ENCODE measurements at places on chromosomes 11 and 22.

GRCh38 chr11:30270671-30271070 is 39.9 kb downstream of the FSHB start:
- no peak for DNase-seq

- no peak for DNase-seq
Measured at GRCh38 chr11:118214210-118214914, 10.4 kb downstream of the JAML start.

DNA sequence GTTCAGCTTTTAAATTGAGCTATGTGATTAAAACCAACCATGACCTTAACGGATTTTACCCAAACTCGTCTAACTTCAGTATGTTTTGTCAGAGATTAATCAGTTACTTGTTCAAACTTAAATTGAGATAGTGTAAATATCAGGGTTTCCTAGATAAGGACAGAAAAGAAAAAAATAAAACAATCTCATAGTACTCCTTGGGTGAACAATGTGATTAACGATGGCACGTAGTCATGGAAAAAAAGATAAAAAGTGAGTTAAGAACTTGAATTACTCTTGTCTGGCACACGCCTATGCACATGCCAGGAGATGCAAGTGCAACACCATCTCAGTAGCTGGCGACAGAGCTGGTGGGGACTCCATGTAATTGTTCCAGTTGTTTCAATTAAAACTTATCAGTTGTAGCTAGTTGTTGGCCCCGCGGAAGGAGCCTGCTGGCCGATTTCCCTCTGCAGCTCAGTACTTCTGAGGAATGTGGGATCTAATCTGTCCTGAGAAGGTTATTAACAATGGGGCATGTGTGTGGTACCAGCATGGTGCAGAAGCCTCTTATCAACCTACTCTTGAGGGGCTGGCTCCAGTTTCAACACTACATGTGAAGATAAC is 3.0 kb downstream of the RASSF10 start:
- DNase-seq: no peak

DNA sequence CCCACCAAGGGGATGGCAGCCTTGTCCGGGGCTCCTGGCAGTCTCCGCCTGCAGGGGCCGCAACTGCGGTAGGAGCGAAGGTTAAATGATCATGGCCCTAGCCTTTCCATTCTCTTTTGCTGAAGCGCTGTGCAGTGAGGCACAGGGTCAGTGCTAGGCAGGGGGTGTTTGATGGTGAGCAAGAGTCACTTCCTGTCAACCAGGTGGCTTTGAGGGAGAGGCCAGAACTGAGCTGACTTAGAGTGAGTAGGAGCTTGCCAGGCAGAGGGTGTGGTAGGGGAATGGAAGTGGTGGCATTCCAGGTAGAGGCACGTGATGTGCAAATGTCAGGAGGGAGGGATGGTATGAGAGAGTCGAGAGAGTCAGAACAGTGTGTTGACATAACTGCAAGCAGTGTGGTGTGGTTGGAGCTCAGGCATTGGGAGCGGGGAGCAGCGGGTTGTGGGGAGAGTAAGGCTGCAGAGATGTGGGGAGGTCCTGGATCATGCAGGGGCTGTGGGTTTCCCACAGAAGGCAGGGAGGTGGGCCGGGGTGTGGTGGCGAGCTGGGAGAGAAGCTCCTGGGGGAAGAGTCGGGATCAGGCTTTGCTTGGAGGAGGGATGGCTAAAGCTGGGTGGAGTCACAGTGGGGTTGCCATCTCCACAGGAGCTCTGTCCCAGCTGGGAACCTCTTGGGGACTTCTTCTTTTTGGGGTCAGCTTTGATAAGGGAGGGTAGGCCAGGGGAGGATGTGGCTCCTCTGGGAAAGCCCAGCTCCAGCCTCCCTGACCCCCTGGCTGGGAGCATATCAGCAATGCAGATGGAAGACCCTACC is 33.3 kb downstream of the AMPD3 start:
- DNase-seq: no peak

- peak; percentile 23 for DNase-seq
Measured at GRCh38 chr11:118200901-118201680, 23.7 kb downstream of the JAML start.

DNA sequence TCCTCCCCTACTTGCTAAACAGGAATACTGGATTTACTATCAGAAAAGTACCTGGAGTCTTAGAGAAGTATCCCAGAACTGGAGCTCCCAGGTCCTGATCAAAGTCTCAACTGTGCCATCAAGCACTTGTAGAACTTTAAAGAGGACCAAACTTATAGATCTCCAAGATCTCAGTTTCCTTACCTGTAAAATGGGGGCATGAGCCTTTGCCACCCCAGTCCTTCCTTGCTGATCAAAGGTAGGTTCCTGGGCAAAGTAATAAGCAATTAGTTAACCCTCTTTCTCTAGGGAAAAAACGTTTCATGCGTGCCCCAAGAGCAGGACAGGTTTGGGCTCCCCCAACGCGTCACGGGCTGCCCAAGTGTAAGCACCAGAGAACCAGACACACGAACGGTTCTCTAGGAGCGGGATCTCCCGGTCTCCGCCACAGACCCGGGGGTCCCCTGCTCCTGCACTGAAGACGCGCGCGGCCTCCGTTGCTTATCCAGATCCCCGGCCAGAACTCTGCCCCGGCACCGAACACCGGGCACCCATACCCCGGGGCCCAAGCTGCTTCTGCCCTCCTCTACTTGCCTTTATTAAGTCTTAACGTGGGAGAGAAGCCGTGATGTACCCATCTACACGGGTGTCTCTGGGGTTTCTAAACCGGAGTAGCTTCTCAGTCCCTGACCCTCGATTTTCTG is 505 bp downstream of the ZNF214 start:
- no peak for DNase-seq

- DNase-seq: peak; percentile 47
Measured at GRCh38 chr11:114183044-114183511, 113.1 kb upstream of the NNMT start.

GRCh38 chr22:33035272-33035863 is 22.8 kb downstream of the SYN3 start:
- no peak for DNase-seq

DNA sequence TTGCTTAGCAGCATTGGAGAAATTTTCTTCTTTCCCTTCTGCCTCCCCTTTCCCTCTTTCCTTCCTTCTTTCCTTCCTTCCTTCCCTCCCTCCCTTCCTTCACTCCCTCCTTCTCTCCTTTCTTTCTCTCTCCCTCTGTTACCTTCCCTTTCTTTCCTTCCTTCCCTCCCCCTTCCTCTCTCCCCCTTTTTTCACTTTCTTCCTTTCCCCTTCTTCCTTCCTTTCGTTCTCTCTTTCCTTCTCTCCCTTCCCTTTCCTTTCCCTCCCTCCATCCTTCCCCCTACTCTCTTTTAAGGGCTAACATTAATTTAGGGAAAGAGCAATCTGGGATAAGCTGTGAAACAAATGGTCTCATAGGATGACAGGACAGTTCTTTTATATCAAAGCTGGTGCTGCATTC is 34.1 kb downstream of the SLC5A1 start:
- no peak for DNase-seq

DNA sequence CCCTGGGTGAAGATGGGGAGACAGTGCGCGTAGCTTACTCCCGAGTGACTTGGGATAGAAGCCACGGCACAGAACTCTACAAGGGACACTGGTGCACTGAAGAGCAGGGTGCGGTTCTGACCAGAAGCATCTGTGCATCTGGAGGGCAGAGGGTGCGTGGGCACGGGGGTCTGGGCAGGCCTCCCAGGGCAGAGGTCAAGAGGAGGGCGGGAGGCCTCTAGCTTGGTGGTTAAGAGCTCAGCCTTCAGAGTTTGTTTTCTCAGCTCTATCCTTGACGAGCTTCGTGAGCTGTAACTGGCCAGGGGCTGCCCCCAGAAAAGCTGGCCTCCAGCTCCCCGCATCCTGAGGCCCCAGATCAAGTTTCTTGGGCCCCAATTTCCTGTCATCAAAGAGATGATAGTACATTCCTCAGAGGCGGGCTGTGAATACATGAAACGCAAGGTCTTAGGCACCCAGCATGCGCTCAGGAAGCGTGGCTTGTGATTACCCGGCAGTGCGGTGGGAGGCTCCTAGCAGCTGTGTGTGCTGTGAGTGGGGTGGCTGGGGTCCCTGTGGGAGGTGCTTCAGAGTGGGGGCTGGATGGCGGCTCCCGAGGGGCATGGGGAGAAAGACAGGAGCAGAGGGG is 6.0 kb upstream of the BID start:
- no peak for DNase-seq

DNA sequence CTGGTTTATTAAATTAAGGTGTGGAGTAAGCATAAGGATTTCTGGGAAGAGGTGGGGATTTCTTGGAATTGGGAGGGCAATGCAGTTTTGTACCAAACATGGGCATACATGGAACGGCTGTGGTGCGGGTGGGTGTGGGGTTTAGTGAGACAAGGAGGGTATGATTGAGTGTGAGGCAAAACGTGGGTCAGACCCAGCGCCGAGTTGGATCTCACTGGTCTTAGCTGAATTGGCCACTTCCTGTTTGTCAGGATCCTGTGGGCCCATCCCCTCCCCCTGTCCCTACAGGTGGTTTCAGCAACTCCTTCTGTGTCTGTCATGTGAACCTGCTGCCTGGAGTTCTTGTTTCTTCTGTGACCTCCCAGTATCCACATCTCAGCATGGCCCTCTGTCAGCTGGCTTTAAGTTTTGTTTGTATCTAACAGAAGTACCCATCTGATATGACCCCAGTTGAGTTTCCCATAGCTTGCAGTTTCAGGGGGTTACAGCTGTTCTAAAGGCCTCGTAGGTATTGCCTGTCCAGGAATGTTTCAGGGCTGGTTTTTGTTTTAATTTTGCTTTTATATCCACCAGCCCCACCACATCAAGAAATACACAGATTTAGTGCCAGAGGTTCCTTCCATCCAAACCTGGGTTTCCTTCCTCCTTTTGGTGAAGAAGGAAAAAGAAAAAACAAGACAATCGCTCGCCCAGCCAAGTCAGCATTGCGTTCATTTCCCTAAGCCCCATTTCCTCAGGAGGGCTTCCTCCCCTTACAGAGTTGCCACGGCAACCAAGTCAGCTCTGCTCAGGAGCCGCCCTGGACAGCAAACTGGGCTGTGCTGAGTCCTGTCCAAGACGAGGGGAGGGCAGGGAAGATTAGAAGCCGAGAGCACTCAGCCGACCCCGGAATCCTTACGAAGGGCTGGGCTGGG is 6.0 kb downstream of the APOL1 start:
- no peak for DNase-seq

DNA sequence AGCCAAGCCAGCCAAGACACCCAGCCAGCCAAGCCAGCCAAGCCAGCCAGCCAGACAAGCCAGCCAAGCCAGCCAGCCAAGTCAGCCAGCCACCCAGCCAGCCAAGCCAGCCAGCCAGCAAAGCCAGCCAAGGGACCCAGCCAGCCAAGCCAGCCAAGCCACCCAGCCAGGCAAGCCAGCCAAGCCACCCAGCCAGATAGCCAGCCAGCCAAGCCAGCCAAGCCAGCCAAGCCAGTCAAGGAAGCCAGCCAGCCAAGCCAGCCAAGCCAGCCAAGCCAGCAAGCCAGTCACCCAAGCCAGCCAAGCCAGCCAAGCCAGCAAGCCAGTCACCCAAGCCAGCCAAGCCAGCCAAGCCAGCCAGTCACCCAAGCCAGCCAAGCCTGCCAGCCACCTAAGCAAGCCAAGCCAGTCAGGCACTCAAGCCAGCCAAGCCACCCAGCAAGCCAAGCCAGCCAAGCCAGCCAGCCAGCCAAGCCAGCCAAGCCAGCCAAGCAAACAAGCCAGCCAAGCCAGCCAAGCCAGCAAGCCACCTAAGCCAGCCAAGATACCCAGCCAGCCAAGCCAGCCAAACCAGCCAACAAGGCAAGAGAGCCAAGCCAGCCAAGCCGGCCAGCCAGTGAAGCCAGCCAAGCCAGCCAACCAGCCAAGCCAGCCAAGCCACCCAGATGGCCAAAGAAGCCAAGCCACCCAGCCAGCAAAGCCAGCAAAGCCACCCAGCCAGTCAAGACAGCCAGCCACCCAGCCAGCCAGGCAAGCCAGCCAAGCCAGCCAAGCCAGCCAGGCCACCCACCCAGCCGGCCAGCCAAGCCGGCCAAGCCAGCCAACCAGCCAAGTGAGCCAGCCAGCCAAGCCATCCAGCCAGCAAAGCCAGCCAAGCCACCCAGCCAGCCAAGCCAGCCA is 33.3 kb downstream of the CCT8L2 start:
- no peak for DNase-seq

DNA sequence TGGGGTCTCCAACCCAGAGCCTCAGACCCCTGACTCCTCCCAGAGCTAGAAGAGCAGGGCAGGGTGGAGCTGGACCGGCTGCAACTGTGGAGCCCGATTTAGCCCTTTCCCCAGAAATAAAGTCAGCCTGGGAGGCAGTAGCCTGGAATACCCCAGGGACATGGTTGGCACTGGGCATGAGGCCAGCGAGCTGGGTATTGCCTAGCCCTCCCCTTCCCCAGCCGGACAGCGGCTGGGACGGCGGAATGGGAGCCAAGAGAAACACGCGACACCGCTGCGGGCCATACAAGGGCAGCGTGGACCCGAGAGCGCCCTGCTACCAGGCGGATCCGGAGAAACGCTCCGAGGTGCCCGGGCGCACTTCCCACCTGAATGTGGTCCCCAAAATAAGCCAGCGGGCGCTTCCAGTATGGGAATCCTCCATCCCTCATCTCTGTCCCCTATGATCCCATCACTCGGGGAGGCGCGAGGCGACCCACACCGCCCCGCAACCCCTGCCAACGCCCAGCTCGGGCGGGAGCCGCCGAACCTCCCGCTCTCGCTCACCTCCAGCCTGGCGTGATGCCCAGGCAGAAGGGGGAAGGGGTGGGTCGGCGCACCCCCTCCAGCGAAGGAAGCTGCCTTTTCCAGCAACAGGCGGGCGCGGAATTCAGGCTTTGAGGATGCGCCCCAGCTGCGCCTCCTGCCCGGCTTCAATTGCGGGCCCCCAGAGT is 758 bp downstream of the MCAM start:
- DNase-seq: no peak

DNA sequence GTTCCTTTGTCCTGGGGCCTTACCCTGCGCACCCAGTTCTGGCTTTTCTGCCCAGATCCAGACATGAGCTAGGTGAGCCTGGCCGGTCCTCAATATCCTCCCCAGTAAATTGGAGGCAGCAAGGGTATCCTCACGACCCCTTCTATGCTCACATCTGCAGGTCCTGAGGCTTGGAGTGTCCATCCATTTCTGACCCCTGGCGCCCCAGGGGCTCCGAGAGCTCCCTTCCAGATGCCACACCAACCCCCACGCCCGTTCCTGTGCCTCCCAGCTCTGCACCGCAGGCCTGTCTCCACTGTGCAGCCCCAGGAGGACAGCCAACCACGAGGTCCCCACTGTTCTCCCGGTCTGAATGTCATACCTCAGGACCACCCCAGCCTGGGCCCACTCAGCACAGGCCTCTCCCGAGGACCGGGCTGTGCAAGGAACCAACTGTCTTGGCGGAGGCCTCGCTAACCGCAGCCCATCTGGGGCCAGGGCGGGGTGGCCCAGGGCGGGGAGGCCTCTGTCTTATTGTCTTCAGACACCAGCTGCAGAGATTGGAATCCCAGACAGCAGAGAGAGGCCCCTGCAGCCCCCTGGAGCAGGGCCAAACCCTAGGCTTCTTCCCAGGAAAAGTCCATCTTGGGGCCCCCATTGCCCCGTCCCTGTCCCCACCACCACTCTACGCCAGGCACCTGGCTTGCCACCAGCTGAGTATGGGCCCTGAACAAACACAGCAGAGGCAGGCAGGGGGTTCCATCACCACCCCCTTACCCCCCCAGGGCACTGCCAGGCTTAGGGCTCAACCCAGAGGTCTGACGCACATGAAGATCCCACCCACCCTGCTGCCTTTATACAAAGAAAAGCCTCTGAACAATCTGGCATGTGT is 39.3 kb downstream of the ALX4 start:
- DNase-seq: no peak

- DNase-seq: no peak
Measured at GRCh38 chr11:7511401-7511800, 2.4 kb upstream of the PPFIBP2 start.
